GM20000 (cell line): ENCODE measurements at places on chromosomes 3 and 15.

DNA sequence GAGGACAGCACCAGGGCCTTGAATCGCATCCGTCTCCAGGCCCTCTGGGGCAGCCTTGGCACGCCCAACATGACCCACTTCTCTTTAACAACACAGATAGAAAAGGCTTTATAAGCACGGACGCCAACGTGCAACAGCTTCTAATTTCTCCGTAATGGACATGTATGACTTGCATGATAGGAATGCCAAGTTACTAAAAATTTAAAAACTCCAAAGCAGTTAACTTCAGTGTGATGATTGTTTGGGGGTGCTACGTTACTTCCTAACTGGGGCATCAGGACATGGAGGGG lies 30.9 kb upstream of the SNRPA1 start:
- no peak for DNase-seq

- no peak for DNase-seq
Observed at GRCh38 chr15:26875476-26875850, 8.6 kb downstream of the GABRA5 start.

GRCh38 chr3:65560133-65560532 lies 478.6 kb downstream of the MAGI1 start:
- no peak for DNase-seq

DNA sequence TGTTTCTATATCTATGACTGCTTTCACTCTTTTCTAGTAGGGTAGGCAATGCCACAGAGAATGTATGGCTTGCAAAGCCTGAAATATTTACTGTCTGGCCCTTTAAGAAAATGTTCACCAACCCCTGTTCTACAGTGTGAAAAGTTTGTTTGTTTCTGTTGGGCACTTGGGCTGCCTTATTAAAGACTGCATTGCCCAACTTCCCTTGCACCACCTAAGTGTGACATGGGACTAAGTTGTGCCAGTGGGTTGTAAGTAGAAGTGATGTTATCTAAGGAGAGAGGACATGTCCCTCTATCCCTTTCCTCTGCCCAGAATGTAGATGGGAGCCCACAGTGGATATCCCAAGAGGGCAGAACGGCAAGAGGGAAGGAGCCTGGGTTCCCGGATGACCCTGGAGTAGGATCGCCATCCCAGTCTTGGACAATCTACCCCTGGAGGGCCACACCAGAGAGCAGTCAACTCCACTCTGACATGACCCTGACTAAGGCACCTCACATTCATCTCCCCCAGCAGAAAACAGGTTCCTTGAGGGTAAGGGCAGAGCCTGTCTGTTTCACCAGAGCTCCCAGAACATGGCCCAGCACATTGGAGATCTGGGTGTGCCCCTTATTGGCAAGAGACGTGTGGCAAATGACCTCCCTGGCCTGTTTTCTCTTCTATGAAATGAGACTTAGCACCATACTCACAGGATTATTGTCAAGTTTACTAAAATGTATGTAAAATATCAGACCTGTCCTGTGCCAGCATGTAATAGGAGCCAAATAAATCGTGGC lies 138.8 kb downstream of the SMAD6 start:
- no peak for DNase-seq

GRCh38 chr3:77446761-77447160 lies 406.9 kb downstream of the ROBO2 start:
- no peak for DNase-seq
